ENCODE measurements at places on chromosomes 13 and 19. TPM values are rescaled to one million over a fixed set of nuclear protein-coding genes. Genes with fewer than 3 reads are reported as not detected.

The GPR108 gene
- total RNA-seq, result 26.0 TPM

The CCL25 gene
- not detected for total RNA-seq

The QPCTL gene
- total RNA-seq, result 15.6 TPM

The FAAP24 gene
- total RNA-seq, result 1.9 TPM

The CYP4F8 gene
- total RNA-seq, result not detected

The CRX gene
- total RNA-seq, result not detected

The IL12RB1 gene
- total RNA-seq, result not detected

The CYP2A6 gene
- not detected for total RNA-seq

The ZNF565 gene
- total RNA-seq, result 5.2 TPM

The KASH5 gene
- not detected for total RNA-seq

The EGLN2 gene
- total RNA-seq, result 117 TPM

The GJB6 gene
- total RNA-seq, result not detected

The ZNF99 gene
- not detected for total RNA-seq

The ZNF160 gene
- total RNA-seq, result 31.2 TPM

Data from uterine smooth muscle cell (primary cell).